ENCODE measurements at places on chromosomes 4 and X. TPM values are rescaled to one million over a fixed set of nuclear protein-coding genes. Genes with fewer than 3 reads are reported as not detected.

Gene EPGN
- total RNA-seq: not detected

Gene MRPL1
- 25.7 TPM for total RNA-seq

Gene CT45A1
- total RNA-seq: not detected

Gene GRPR
- 0.10 TPM for total RNA-seq

Gene HMGN5
- total RNA-seq: 2.8 TPM

Measured in activated naive CD4-positive, alpha-beta T cell treated with anti-CD3 and anti-CD28 coated beads, Interleukin-2, amount 10 ng/mL, durations not matched to agents 5 hours and 36 hours (primary cell).